LHCN-M2 (cell line): ENCODE measurements at places on chromosomes 7 and 10.
A peak's percentile ranks its signal among the peaks of the same experiment; 100 is the strongest.

GRCh38 chr7:31003721-31004120, 40.0 kb downstream of the GHRHR start:
- DNase-seq, result no peak

DNA sequence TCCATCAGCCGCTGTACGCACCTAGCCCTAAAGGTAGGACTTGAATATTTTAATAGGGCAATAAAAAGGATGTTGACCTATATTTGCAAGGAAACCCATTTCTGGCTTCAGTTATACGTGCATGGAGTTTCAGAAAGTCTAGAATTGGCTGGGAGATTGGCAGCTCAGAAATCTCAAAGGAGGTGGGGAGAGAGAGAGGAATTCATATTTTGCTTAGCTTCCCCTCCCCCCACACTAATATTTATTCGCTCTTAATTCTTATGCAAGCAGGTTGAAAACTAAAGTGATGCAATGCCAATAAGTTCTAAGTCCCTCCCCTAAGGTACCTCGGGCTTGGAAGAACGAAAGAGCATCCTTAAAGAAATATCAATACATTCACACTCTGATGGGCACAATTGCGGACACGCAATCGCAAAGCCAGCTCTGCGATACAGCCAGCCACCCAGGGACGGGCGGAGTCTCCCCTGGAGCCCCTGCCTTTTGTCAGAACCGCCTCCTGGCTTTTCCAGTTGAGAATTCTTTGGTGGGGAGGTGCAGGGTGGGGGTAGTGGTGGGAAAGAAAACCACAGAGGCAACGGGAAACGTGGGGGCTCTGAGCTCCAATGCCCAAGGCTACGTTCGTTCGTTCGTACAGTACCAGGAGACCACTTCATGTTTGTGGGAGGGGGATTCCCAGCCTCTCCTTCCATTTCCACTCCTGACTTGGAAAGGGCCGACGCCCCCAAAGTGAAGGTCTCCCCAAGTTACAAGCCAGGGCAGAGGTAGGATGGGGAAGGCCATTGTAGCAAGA, 1.3 kb downstream of the SHH start:
- DNase-seq, result no peak

GRCh38 chr7:105493923-105494315, 28.2 kb downstream of the PUS7 start:
- DNase-seq, result peak; percentile 59

GRCh38 chr7:148912758-148913541, 28.9 kb upstream of the EZH2 start:
- DNase-seq, result no peak

DNA sequence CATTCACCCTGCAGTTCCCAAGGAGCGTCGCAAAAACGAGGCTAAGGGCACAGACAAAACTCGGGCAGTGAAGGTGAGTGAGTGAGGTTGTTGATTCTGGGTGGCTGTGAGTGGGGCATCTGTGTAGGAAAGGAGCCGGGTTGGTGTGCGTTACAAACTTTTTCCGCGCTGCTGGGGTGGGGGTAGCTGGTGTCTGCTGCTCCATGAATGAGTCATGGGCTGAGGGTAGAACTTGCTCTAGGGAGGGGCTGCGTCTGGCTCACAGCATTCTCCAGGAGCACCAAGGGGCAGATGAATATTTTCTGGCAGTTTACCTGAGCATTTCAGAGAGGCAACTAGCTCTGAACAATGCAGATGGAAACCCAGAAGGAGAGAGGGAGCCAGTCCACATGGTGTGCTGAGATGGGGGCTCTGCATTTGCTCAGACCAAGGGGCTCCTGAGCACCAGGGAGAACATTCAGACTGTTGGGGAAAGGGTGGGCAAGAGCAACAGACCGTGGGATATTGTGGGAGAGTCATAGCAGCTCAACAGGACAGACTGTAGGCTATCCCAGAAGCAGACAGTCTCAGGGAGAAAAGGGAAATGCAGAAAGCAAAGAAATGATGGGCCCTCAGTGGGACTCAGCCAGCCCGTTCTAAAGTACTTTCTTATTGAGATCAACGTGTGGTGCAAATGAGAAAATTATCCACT, 18.8 kb downstream of the NOBOX start:
- peak; percentile 6 for DNase-seq

- DNase-seq, result no peak
Measured at GRCh38 chr10:64458306-64458705, 937.1 kb downstream of the REEP3 start.

- DNase-seq, result no peak
Measured at GRCh38 chr10:101493782-101494281, 94.2 kb downstream of the POLL start.

GRCh38 chr10:3476640-3477448, 304.3 kb upstream of the PITRM1 start:
- no peak for DNase-seq

DNA sequence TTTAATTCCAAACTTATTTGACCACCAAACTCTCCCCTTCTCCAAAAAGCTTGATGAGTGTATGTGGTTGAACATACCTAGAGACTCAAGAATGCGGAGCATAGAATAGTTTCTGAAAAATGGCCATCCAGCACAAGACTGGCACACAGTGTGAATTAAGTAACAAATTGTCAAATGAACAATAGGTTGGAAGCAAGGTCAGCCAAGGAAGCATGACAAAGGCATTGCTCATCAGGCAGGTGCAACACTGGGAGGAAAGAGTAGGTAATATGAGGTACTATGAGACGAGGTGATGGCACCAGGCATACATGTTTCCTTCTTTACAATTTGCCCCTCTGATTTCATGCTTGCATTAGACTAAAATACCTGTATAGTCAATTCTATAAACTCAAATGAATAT, 73.7 kb downstream of the DKK1 start:
- peak; percentile 8 for DNase-seq

DNA sequence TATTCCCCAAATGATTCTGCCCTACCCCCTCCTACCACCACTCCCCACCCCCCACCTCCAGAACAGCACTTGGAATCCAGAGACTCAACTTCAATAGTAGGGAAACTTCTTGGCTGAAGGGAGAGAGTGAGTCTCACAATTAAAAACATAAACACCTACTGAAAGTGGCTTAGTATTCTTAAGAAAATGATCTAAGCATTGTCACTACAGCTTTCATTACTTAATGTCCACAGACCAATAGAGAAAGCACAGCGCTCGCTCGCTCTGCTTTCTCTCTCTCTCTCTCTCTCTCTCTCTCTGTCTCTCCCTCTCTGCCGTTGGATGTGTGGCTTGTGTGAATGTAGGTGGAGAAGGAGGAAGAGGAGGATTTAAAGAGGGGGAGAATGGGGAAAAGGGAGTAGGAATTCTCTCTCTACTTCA, 1.5 kb upstream of the SEMA3A start:
- peak; percentile 47 for DNase-seq

DNA sequence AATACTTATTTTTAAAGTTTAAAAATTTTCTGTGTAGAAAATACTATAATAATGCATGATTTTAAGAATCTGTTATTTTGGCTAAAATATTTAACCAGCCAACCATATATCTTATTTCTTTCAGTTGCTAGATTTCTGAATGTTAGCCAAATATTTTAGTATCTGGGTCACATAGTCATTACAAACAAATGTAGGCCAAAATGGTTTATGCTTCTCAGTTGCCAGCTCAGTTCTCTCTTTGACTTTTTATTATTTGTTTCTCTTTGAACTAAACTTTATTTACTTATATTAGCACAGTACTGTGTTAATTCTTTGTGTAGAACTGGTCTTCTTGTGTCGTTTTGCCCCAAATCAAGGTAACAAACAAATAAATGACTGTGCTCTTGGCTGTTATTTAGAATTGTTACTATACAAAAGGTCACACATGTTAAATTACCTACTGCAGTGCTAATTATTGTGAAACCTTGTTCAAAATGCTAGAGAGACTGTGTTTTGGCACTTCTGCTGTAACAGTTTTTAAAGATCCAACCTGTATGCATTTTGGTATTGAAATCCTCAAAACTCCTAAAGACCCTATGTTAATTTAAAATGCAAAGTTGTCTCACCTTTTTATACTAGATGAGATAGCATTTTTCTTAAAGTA, 39.8 kb downstream of the ZEB1 start:
- DNase-seq, result peak; percentile 29

DNA sequence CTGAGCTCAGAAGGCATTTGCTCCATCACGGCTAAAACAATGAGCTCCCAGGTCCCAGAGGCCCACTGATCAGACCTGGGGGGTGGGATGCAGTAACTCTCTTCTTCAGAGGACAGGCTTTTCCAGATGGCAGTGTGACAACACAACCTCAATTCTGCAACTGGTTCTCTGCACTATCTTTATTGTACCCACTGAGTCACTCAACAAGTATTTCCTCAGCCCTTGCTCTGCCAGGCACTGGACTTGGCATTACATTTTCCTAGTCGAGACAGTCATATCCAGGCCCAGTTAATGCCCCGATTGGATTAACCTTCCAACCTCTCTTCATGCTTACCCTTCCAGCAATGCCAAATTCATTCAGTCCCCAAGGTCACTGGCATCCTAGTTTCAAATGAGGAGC, 72.6 kb downstream of the JAZF1 start:
- DNase-seq, result peak; percentile 58

GRCh38 chr10:85315657-85316056, 987.3 kb downstream of the CCSER2 start:
- no peak for DNase-seq

GRCh38 chr10:100081075-100082001, at the start of gene CPN1:
Gene CPN1 (minus strand): TSS chr10:100081869. CDS start chr10:100081625, 244 bp downstream.
- DNase-seq, result no peak

GRCh38 chr10:46309511-46310142, 22.8 kb downstream of the ANTXRL start:
- DNase-seq, result no peak

DNA sequence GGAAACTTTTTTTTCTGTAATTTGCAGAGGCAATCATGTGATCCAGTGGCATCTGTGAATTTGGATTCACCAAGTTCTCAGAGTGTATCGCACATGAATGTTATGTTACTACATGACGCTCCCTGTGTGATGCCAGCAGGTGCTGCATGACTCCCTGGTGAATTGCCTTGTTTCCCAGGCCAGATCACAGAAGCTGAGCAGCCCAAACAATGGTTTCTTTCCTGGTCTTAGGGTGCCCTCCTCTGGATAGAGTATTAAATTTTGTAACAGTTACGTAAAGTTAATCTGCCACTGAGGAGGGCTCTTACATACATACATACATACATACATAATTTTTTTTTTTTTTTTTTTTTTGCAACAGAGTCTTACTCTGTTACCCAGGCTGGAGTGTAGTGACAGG, 3.6 kb downstream of the ZSCAN21 start:
- peak; percentile 99 for DNase-seq

GRCh38 chr10:74705358-74705980, 120.9 kb upstream of the KAT6B start:
- DNase-seq, result no peak

DNA sequence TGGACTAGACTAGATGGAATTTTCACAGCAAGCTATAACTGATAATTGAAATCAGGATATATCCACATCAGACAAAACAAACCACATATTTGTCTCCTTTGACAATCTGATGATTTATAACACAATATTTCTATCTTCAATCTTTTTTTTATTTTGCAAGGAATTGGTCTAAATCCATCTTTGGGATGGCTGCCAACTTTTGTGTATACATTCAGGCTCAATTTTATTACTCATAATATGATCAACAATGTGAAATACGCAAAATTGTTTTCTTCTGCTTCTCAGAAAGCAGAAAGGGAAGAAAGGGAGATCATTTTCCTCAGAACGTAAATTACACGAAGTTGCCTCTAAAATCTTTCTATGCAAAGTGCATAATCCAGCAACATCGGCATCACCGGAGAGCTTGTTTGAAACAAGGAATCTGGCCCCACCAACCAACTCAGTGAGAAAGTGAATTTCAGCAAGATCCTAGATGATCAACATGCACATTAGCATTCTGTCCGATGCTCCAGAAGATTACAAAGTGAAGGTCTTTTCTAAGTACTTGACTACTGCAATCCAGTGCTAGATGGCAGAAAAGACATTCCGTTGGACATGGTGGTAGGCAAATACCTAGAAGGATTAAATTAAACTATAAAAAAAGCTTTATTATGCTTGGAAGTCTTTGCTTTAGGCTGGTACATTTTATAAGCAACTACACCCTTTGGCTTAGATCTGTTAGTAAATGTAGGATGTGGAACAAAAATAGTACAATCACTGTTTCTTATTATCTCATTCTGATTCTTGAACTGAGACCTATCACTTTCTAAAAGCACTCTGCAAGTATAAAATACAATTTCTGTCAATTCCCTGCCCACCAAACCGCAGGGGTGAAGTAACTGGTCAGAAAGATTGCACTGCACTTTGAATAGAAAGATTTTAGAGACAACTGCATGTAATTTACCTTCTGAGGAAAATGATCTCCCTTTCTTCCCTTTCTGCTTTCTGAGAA, 126.4 kb upstream of the RSU1 start:
- DNase-seq, result peak; percentile 60

GRCh38 chr10:101256387-101256786, 27.1 kb upstream of the LBX1 start:
- DNase-seq, result no peak

- no peak for DNase-seq
Measured at GRCh38 chr7:157568106-157568769, 231.4 kb downstream of the DNAJB6 start.

GRCh38 chr10:29688230-29688661, 53.5 kb upstream of the SVIL start:
- DNase-seq, result no peak

- DNase-seq, result no peak
Measured at GRCh38 chr10:53836638-53837037, 964.4 kb downstream of the PCDH15 start.

GRCh38 chr10:31508882-31509281, 189.9 kb downstream of the ZEB1 start:
- no peak for DNase-seq

DNA sequence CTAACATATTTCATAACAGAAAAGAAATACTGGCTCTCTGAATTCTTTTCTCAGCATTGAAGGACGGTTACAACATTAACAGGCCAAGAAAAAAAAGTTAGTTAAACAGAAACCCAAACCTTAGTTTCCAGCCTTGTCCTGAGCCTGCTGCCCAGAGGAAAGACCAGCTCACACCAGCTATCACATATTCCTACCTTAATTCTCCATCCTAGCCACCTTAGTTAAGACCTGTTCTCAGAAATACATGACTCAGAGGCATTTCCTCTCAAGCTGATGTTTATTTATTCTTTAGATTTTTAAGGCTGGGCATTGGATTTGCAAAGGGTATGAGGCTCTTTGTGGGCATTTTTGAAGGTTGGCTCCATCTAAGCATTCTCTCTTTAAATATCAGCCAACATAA, 34.3 kb upstream of the ADAM12 start:
- DNase-seq, result peak; percentile 22

GRCh38 chr7:98679741-98680140, 62.7 kb downstream of the NPTX2 start:
- peak; percentile 59 for DNase-seq

- DNase-seq, result no peak
Measured at GRCh38 chr10:86306628-86307278, 59.8 kb downstream of the GRID1 start.
